Activated CD4-positive, alpha-beta T cell treated with anti-CD3 and anti-CD28 coated beads, Interleukin-2, amount 50 U/mL, for 48 hours (primary cell): ENCODE measurements at places on chromosomes 2 and 18.
A peak's percentile ranks its signal among the peaks of the same experiment; 100 is the strongest.

DNA sequence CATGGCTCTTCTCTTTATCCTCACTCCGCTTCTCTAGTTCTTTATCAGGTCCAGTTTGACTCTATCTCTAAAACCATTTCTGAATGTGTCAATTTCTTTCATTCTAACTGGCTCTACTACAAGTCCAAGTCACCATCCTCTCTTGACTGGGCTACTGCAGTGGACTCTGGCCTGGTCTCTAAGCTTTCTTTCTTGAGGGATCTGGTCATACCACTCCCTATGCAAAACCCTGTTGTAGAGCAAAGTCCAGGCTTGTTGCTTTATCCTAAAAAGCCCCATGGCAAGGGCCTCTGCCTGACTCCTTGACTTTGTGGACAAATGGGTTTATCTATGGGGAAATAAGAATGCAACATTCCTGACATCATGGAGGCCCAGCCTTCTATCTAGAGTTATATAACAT is 87.1 kb downstream of the BCL2L11 start:
- DNase-seq: no peak

GRCh38 chr18:70418546-70419311 is 129.9 kb downstream of the SOCS6 start:
- no peak for DNase-seq

- DNase-seq: no peak
These were observed 91.4 kb upstream of the TACR1 start for GRCh38 chr2:75290600-75291150.

- no peak for DNase-seq
These were observed 126.0 kb upstream of the KLF7 start for GRCh38 chr2:207291625-207292252.

GRCh38 chr2:159506764-159507440 is 109.4 kb downstream of the BAZ2B start:
- DNase-seq: no peak

DNA sequence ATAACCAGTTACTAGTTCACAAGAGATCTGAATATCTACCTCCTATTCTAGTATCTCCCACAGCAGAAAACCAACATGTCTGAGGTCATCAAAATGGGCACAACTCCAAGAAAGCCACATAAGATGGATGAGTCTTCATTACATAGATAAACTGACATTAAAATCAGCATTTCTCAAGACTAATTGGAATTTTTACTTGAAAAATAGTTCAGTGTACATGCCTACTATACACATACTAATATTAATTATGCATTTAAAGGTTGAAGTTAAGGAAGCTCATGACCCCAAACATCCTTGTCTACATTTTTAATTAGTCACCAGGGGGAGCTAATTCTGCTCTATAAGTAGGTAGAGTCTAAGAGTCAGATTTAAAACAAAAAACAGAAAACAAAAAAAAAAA is 41.9 kb downstream of the ZNF521 start:
- no peak for DNase-seq

GRCh38 chr2:159444754-159445153 is 158.3 kb upstream of the WDSUB1 start:
- no peak for DNase-seq

GRCh38 chr2:178484245-178485041 is 4.2 kb downstream of the PLEKHA3 start:
- DNase-seq: no peak

DNA sequence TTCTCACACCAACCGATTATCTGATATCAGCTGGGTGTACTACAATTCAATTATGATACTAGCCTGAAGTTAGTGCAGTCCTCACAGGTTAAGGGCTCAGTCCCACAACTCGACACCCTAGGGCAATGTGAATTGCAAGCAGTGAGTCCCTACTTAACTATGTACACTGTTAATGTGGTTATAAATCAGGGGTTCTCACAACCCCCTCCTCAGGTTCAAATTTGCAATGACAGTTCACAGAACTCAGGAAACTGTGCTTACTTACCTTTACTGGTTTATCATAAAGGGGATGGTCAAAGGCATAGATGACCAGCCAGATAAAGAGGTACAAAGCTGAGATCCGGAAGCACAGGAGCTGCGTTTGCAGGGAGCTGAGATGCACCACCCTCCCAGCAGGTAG is 1379.1 kb upstream of the CDH2 start:
- DNase-seq: no peak

DNA sequence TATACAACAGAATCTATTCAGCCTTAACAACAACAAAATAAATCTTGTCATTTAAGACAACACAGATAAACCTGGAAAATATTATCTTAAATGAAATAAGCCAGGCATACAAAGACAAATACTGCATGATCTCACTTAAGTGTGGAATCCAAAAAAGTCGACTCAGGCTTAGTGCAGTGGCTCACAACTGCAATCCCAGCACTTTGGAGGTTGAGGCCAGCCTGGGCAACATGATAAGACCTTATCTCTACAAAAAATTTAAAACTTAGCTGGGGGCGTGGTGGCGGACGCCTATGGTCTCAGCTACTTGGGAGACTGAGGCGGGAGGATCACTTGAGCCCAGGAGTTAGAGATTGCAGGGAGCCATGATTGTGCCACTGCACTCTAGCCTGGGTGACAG is 75.2 kb upstream of the RNU4ATAC start:
- DNase-seq: no peak

DNA sequence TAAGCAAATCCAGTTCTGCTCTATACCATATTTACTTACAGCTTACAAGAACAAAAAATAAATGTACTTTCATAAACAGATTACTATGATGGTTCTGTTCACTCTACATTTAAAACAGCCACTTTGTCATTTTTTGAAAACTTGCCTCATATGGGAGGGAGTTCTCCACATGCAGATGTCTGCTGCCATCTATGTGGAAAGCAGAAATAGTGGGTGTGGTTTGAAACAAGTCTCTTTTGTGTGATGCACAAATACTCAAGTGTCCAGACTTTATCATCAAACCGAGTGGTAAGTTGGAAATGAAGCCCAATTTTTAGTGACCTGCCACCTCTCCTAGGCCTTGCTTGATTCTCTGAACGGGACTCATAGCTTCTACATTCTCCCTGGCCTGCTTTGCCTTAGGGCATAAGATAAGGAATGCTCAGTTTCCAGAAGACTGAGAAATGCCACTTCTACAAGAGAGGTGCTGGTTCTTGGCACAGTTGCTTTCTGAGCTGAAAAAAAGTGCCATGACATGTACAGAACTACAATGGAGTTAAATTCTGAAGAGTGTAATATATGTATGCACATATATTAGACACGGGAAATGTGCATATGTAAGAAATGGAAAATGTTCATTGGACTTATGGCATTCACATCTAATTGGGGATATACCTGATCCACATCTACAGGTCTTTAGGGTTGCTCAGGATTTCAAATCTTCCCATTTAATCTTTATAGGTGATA is 221.0 kb downstream of the SLC8A1 start:
- no peak for DNase-seq

GRCh38 chr2:139790136-139790535 is 1009.9 kb upstream of the NXPH2 start:
- no peak for DNase-seq

DNA sequence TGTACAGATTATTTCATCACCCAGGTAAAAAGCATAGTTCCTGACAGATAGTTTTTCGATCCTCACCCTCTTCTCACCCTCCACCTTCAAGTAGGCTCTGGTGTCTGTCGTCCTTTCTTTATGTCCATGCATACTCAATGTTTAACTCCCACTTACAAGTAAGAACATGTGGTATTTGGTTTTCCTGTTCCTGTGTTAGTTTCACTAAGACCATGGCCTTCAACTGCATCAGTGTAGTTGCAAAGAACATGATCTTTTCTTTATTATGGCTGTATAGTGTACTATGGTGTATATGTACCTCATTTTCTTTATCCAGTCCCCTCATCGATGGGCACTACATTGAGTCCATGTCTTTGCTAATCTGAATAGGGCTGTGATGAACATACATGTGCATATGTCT is 184.2 kb downstream of the KCNJ3 start:
- no peak for DNase-seq

GRCh38 chr2:202065876-202066275 is 7.2 kb upstream of the KIAA2012 start:
- no peak for DNase-seq

- peak; percentile 45 for DNase-seq
These were observed 71.2 kb downstream of the PLB1 start for GRCh38 chr2:28567061-28567471.

DNA sequence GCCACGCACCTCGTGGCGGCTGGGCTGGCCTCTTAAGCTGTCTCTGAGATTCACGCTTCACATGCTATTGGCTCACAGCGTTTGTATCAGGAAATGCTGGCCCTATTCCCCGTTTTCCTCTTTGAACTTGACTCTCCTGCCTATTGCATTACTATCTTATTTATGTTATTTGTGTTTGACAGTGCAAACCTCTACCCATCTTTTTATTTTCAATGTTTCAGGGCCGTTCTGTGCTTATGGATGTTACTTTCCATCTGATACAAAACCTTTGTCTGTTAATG is 149.9 kb upstream of the TWIST2 start:
- no peak for DNase-seq

DNA sequence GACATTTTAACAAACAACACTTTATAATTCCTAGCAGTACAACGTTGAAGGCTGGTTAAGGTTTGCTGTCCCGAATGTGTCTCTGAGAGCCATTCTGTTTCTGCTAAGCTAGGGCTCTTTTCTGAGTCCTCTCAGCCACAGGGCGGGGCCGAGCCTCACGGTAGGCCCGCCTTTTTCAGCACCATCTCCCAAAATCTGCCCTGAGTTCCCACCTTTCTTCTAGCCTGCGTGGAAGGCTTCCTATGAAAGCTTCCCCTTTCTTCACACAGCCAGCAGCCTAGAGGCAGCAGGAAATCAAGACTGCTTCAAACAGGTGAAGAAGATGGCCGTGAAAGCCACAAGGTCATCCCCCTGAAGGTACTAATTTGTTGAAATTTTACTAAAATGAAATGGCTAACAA is 255.5 kb downstream of the CDH2 start:
- DNase-seq: no peak

GRCh38 chr2:233426619-233427342 is 72.5 kb downstream of the DGKD start:
- peak; percentile 68 for DNase-seq

GRCh38 chr18:29078273-29078672 is 901.3 kb upstream of the CDH2 start:
- no peak for DNase-seq

DNA sequence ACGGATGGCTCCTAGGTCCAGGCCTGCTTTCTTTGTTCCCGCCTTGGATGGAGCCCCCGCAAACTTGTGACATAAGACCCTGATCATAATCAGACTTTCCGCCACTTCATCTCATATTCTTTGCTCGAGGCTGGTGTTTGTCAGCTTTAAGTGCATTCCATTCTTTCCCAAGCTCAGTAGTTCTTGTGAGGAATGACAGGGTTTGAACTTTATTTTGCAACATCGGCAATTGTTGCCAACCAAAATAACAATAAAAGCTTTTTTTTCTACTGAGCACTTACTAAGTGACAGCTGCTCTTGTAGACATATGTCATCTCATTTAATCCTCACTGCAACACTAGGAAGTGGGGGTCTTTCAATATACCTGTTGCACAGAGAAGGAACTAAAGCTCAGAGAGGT is 178.8 kb upstream of the ST6GAL2 start:
- no peak for DNase-seq

- no peak for DNase-seq
These were observed 68.4 kb upstream of the RTN4 start for GRCh38 chr2:55118643-55119083.

DNA sequence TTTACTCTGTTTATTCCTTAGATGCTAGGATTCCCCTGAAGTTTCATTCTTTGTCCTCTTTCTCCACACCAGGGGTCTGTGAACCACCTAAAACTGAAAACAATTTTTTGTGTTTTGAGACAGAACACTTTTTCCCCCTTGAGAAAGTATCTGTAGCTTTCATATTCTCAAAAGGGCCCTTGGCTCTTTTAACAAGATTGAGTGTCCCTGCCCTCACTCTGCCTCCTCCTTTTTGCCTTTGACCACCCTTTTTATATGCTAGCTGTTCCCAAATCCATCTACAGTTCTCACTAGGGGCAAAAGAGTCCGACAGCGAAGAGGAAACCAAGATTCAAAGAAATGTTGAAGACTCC is 883 bp upstream of the EHBP1 start:
- DNase-seq: no peak

GRCh38 chr2:38060236-38061018 is 15.5 kb downstream of the CYP1B1 start:
- no peak for DNase-seq

DNA sequence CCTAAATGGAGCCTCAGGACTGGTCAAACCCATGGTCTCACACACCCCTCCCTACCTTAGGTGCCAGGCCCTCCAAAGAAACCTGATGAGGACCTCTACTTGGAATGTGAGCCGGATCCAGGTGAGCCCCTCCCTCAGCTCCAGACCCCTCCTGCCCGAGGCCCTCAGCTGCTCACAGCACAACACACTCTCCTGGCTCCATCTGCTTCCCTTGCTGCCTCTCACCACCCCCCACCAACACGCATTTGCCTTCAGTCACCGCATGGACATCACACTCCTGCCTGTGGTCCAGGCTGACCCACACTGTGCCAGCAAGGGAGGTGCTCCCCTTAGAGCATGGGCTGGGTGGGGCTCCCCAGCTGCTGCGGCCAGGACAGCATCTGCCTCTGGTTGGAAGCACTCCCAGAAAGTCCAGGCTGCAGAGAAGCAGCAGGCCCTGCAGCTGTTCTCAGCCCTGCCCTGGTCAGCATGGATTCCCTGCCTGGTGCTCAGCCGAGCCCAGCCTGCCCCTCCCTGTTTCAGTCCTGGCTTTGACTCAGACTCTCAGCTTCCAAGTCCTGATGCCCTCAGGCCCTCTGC is 15.1 kb downstream of the SH2D6 start:
- DNase-seq: no peak

DNA sequence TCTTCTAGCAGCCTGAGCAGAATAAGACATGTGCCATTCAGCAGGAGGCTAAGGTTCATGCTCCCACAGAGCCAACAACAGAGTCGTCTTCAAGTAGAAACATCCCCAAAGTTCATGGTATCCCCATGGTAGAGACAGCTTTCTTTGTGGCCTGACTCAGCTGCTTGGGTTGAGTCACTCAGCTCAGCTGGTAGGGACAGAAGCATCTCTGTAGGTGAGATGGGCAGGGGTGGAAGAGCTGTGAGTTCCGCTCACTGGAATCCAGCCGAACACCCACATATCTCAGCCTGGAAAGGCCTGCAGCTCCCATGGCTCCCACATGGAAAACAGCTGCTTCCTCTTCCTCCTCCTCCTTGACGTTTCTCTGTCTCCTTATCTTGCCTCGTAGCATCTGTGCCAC is 792.7 kb downstream of the RNF144A start:
- no peak for DNase-seq
